NCI-H1930 (cell line): ENCODE measurements at places on chromosomes 5 and 9.

DNA sequence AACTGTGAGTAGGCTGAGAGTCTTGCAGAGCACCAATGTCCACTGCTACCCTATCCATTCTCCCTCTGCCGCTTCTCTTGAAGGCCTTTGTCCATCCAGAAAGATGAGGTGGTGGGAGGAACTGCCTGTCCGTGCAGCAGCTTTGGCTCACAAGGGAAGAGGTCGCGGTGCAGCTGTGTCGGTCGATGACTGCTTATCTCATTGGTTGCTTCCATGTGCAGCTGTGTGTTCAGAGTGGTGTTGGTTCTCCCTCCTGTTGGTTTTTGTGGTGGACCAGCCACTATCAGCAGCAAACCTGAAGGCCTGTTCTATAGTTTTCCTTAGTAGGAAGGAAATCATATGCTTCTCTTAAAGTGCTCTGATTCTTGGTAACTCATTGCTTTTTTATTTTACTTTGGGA lies 40.7 kb downstream of the SPTAN1 start:
- no peak for DNase-seq

DNA sequence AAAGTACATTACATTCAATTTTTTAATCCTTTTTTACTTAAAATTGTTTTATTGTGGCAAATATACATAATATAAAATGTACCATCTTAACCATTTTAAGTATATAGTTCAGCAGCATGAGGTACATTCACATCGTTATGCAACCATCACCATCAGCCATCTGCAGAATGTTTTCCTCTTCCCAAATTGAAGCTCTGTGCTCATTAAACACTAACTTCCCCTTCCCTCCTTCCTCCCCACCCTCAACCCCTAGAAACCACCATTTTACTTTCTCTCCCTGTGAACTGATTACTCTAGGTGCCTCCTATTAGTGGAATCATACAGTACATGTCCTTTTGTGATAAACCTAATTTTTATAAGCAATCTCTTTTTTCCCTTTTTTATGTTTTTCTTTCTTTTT lies 15.6 kb downstream of the TEX53 start:
- no peak for DNase-seq

DNA sequence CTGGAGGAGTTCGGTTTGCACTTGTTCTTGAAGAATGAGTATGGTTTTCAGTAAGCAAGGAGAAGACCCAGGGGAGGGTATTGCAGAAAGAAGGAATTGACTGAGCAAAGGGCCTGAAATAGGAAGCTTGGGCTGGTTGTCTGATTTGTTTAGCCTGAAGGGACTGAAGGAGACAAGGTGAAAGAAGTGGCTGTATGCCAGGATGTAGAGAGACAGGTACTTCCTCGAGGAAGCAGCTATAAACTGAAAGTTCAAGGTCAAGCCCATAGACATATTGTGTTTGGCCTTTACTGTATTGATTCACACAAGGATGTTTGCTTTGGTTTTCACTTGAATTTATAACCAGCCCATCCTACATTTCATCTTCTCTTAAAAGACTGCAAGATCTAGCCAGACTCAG lies 183.1 kb downstream of the PALM2AKAP2 start:
- DNase-seq, result no peak

DNA sequence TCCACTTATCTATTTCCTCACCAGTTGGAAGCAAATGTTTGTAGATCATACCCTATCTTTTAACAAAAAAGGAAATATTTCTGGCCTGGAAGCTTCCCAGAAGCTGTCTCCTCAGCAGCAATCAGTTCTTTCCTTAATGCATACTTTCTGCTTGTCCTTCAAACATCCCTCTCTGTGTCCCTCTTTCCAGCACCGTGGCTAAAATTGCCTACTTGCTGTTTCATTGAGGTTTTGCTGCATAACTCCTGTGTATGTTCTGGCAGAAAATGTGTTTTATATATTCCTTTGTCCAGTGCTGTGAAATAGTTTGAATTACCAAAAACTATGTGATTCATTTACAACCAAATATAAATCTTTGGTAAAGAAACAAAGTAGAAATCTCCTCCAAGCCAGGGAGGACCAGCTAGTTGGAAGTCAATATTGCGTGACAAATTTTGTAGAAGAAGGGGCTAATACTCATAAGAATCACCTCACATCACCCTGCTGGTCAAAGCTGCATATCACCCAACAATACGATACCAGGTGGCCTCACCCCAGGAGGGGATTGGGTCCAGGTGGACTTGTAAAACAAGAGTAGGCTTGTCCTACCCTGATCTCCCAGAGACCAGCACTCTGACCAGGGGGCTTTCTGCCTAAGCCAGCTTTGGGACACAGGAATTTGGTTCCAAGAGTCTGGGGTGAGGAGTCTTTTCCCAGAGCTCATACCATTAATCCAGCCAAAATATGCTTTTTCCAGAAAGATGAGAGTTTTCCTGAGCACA lies 198.4 kb upstream of the SNX2 start:
- no peak for DNase-seq

DNA sequence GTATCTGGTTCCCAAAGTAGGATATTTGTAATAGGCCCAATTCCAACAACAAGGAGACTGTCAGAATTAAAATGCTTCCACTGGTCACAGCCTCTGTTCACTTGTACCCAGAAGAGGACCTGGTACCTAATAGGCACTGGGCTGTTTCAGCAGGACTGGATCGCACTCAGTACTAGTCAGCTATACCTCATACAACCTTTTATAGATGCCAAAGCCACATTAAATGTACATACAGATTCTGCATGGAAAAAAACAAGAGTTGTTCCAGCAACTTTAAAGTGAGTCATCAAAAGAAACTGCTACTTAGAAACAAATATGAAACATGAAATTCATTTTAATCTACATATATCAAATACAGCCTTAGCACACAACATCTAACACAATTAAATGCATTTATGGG lies 87.5 kb downstream of the GPR21 start:
- DNase-seq, result no peak

DNA sequence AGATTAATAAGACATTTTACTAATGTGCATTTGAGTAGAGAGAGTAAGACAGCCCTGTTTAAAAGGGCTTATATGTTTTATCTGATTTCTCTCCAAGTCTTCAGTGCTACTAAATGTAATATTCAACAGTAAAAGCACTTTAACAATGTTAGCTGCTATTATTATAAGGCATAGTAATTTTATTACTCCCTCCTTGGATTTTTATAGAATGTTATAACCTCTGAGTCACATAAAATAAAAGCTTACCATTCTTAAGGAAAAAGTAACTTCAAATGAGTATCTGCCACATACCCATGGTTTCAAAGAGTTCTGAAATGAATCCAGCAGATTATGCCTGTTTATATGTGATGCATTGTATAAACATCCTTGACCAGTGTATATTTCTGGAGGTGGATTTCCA lies 19.0 kb downstream of the SPDL1 start:
- no peak for DNase-seq

GRCh38 chr5:139925650-139926640 lies 117.2 kb downstream of the NRG2 start:
- no peak for DNase-seq

DNA sequence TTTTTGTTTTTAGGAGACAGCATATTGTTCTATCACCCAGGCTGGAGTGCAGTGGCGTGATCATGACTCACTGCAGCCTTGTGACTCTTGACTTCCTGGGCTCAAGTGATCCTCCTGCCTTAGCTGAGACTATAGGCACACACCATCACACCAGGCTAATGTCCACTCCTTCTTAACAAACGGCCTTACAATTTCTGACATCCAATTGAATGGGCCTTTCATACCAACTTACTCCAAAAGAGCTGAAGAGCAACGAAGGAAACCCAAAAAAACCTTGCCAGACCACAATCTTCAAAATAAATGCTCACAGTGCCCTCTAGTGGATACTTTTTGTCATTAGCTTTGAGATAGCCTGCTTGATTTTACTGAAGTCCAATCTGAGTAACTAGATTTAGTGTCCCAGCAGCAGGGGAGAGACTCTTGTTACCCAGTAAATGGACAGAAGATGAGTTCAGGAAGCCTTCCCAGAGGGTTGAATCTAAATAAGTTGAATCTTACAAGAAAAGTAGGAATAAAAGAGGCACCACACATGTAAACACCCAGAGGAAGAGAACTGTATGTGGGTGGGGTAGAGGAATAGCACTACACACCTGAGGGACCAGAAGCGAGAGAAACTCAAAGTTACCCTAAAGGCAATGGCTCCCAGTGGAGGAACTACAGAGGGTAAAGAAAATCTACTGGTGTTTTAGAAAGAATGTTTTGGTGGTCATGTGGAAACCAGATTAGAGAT lies 9.3 kb downstream of the ZNF622 start:
- peak; percentile 79 for DNase-seq

DNA sequence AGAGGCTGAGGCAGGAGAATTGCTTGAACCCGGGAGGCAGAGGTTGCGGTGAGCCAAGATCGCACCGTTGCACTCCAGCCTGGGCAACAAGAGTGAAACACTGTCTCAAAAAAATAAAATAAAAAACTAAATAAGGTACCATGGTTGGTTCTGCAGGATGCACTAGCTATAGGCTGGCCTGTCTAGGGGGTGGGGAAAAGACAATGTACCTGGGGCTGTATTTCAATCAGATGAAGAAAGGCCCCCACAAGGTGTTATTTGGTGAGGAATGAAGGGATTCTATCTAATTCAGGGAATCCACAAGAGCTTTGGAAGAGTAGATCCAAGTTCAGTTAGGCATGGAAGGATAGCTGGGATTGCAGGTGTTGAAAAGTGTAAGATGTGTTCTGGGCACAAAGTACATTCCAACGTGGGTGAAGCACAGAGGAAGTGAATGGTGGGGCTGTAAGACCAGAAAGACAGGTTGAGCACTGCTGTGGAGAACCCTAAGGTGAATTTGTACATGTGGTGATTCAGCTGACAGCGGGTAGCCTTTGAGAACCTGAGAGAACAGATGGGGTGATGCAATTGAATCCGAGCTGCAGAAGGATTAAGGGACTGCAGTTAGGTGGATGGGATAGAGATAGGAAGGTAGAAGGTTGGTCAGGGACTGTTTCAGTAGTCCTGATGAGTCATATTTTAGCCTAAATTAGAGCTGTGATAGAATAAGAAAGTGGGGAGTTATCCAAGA lies 71.8 kb downstream of the CAST start:
- DNase-seq, result no peak

GRCh38 chr5:66197764-66198405 lies 53.8 kb downstream of the SREK1 start:
- DNase-seq, result no peak

GRCh38 chr5:76041863-76042262 lies 41.3 kb upstream of the SV2C start:
- no peak for DNase-seq

DNA sequence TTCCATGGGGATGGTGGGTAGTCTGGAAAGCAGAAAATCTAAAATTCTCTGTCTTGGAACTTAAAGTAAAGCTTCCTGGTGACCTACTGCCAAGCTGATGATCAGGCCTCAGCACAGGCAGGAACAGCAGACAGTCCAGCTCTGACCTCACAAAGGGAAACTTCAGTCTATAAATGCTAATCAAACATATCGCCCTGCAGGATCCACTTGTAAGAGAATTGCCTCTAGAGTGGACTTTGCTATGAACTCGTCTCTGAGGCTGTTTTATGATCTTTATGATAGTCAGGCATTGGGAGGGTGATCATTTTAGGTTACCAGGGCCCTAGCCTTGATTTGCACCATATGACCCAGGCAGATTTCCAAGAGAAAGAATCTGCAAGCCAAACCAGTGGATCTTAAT lies 67.6 kb upstream of the SELENOP start:
- no peak for DNase-seq

GRCh38 chr5:130216286-130216685 lies 312.0 kb downstream of the CHSY3 start:
- DNase-seq, result no peak

- no peak for DNase-seq
Observed at GRCh38 chr9:91572044-91572443, 148.4 kb upstream of the NFIL3 start.

DNA sequence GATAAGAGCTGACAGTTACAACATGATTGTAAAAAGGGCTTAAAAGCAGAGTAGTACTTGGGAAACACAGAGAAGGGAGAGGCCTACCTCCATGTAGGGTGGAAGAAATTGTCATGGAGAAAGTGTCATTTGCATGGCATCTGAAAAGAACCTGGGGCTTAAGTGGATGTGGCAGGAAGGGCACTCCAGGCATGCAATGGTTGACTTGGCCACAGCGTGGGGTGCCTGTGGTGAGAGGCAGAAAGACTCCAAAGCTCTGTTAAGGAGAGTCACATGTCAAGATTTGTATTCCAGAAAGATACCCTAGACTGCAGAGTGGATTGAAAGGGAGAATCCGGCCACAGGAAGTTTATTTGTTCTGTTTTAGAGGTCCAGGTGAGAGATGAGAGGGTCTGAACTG lies 2.4 kb downstream of the POLR3G start:
- DNase-seq, result no peak

DNA sequence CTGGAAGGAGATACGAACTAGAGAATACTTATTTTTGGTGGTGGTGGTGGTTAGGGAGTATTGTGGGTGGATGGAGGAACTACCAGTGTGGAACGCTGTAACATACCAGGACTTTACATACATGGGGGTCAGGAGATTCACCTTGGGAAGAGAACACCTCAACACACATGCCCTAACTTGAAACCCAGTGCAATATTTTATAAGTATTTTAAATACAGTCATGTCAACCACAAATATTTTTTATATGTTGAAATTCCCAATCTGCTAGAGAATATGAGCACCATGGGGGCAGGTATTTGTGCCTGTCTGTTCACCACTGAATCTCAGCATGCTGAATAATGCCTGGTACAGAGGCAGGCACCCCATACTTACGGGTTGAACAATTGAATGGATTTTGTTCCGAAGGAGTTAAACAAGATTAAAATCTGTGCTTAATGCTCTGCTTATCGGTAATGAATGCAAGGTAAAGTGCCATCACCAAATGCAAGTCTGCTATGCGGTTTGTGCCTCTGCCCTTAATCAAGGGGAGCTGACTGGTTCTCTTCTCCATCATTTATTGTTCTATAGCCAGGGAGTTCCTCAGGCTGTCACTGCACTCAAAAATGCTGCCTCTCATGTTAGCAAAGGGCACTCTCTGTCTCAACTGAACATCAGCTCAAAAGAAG lies 65.3 kb downstream of the RASEF start:
- no peak for DNase-seq

- DNase-seq, result no peak
Observed at GRCh38 chr5:58114324-58114723, 345.6 kb downstream of the PLK2 start.

- no peak for DNase-seq
Observed at GRCh38 chr5:75363726-75364495, 26.9 kb downstream of the HMGCR start.

DNA sequence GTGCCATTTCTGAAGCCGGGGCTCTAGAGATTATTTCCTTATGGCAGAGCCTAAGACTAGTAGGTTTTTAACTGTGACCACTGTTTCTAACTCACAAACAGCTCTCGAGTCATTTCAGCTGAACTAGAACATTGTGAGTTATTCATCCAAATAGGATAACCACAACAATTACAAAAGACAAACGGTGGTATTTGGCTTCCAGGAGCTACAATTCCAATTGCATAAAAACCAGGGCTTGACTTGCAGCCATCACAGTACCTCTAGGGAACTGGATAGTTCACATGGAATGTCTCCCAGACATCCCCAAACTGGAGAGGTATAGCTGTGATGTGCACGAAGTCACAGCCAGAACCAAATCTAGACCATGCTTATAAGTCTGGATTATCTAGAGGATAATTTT lies 224.8 kb downstream of the FAM114A2 start:
- no peak for DNase-seq
